Stimulated activated CD4-positive, alpha-beta T cell treated with anti-CD3 and anti-CD28 coated beads, Interleukin-12 subunit alpha, Interleukin-12 subunit beta, amount 100 ng/mL, for 48 hours (primary cell): ENCODE measurements at places on chromosomes 3 and 15.

DNA sequence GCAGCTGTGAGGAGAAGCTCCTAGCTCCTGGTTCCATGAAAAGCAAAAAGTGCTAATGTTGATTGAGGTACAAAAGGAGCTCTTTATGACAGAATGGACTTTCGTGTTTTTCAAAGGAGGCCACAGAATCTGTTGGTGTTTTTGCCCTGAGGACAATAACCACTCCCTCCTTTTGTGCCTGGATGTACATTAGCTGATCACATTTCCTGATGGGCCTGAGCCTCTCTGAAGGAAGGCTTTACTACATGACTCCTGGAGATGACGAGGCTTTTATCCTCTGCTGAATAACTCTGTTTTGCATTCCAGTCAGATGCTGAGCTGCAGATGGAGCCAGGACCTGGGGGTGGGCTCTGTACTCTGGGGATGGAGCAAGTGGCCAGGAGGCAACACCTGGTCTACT is 301.9 kb downstream of the CACNA2D3 start:
- no peak for DNase-seq

DNA sequence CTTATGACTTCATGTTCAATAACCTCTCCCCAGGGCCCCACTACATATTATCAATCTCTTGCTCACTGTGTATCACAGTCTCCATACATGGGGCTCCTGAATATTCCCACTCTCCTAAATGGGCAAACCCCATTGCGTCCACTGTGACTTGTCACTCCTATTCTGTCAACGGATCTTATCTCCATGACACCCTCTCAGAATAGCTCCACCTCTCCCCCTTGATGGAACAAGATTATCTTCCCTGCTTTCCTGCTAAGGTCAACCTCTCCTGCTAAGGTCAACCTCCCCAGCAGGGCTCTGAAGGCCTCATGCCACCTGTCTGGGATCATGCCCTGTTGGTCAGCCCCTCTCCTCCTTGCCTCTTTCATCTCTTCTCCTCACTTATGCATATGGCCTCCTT is 1.8 kb downstream of the CLDN18 start:
- DNase-seq: no peak

GRCh38 chr3:129460572-129460971 is 20.5 kb downstream of the IFT122 start:
- DNase-seq: no peak

DNA sequence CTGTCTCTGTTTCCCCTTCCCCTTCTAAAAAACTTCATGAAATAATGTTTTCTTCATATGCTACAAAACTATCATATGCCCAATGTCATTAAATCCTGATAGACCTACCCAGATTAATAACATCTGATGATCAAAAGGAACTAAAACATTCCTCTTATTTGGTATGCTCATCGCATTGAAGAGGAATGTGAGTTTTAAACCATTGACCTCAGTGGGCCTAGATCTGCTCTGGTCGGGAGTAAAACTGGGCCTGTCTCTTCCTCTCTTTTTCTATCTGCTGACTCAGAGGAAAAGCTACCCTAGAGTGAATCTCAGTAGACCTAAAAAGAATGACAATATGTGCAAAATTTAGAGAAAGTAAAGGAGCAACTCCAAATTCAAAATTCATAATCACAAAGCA is 275.8 kb downstream of the SATB1 start:
- DNase-seq: no peak

DNA sequence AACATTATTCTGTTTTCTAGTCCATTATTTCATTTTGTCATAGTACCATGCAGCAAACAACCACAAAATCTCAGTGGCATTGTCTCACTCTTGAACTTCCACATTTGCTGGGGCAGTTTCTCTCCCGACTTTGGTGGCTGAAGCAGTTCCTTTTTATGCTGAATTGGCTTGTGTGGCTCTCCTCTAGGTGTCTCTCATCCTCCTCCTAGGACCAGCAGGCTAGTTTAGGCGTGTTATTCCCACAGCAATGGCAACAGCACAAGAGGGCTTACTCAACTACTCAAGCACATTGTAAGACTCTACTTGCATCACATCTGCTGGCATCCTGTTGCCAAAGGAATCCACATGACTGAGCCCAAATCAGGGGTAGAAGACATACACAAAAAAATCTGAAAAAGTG is 201.8 kb upstream of the KCNH8 start:
- no peak for DNase-seq

DNA sequence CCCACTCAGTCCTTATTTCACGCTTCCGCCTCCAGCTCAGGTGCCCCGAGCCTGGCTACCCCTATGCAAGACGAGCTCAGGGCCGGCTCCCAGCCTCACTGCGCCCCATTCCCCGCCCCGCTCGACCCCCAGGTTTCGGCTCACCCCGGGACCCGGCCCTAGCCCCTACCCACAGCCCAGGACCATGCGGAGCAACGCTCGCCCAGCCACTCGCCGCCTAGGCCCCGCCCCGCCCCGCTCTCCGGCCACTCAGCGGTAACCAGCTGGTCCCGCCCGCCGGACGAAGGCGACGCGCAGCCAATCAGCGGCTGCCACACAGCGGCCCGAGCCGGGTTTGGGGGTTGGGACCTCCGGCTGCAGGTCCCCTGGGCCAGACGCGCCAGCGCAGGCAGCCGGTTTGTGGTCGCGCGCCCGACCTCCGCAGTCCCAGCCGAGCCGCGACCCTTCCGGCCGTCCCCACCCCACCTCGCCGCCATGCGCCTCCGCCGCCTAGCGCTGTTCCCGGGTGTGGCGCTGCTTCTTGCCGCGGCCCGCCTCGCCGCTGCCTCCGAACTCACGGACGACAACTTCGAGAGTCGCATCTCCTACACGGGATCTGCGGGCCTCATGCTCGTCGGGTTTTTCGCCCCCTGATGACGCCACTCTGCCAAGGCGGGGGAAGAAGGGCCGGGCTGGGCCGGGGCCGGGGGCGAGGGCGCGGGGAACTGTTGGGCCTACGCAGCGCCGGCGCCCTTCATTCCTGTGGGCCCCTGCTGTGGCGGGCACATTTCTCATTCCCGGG is at the start of gene CATSPER2:
Gene CATSPER2 (minus strand): TSS at position 196 of the 781 bp plus-strand sequence. CDS start 783 bp downstream, outside the sequence.
- no peak for DNase-seq

DNA sequence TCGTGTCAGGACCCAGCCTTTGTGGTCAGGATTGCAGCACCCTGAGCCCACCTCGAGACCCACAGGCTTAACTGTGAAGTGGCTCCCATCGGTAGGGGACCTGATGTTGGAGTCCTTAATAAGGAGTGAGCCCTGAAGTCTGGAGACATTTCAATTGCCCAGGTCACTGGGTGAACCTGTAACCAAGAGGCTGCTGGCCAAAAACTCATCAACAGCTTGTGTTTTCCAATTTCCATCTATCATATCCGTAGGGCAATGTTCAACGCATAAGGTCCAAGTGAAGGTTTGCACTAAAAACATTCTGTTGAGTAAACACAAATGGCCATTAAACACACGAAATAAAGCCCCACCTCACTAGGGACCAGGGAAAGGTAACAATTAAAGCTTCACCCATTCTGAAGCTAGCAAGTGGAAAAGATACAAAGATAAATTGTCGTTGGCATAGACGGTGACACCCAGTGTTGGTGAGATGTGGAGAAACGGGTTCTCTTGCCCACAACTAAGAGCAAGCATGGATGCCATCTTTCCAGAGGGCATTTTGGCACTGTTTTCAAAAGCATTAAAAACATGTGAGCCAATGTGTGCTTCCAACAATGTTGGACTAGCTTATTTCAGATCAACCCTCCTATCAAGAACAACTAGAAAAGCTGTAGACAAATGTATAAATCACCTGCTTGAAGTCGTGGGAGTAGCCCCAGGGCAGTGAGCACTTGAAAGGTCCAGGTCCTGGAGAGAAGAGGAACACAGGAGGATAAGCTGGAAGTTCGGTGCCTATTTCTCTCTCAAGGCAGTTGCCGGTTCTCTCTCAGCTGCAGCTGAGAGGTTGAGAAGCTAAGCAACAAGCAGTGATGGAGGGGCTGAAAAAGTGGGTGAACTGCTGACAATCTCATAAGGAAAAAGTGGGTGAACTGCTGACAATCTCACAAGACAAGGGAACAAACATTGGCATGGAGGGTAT is 56.3 kb upstream of the PCSK6 start:
- no peak for DNase-seq

- no peak for DNase-seq
Measured at GRCh38 chr15:48076454-48076853, 44.3 kb upstream of the SLC24A5 start.

GRCh38 chr3:58022490-58022889 is 14.3 kb downstream of the FLNB start:
- DNase-seq: no peak

DNA sequence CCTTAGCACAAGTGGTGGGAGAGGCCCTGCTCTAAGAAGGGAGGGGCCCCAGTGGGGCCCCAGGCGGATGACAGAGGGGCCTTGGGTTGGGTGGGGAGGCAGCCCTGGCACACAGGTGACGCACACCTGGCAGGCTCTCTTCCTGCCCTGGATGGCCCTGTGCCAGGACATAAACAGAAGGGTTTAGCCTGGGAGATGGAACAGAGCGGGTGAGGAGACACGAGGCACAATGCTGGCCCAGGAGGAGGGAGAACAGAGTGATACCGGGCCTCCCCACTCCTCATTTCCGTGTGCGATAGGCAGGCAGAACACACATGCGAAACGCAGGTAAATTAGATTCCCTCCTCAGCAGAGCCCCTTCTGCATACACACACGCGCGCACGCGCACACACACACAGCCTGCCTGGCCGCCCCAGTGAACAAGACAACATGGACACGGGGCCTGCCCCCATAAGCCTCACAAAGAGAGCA is 39.8 kb downstream of the IDH2 start:
- no peak for DNase-seq

DNA sequence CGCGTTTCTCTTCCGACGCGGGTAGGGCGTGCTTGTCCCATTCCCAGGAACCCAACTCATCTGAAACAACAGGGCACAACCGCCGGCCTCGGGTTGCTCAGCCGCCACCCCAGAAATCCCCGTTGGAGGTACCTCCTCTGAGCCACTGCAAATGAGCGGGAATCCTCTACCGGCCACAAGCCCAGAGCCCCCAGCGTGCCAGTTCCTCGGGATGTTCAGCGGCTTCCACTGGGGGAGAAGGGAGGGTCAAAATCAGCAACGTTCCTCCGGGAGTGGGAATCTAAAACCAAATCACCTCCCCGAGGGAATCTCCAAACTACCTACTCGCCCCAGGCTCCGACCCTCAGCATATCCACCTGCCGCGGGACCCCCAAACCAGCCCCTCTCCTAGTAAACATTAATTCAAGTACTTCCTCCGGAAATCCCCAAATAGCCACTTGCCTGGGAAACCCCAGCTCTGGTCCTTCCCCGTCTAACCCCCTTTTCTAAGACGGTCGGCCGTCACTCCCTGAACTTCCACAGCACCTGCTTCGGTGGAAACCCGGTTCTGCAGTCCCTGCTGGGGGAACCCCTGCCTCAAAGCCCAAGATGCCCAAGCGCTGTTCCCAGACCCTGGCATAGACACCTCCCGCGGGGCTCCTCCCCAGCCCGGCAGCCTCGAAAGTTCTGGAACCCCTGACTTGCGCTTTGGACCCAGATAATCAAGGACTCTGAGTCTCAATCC is 887 bp downstream of the OXTR start:
- DNase-seq: no peak

- DNase-seq: no peak
Measured at GRCh38 chr3:130488288-130488687, 28.7 kb upstream of the COL6A6 start.

- DNase-seq: no peak
Measured at GRCh38 chr3:127479449-127479848, 111.1 kb downstream of the TPRA1 start.

DNA sequence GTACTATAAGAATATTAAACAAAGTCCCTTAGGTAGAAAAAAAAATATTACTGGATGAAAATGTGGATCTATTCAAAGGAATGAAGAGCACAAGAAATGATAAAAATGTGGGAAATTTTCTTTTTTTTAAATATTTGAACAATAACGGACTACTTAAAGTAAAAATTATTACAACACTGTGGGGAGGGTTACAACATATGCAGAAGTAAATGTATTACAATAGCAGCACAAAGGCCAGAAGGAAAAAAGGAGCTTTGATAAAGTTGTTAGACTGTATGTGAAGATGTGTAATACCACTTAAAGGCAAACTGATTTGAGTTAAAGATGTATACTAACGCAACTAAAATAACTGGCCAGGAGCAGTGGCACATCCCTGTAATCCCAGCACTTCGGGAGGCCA is 427.1 kb downstream of the SHQ1 start:
- no peak for DNase-seq

- no peak for DNase-seq
Measured at GRCh38 chr15:85603703-85604102, 191.0 kb downstream of the KLHL25 start.
